ENCODE measurements at places on chromosomes 4 and X. TPM values are rescaled to one million over a fixed set of nuclear protein-coding genes. Genes with fewer than 3 reads are reported as not detected.

GRCh38 chrX:14352511-14352910, 176.8 kb upstream of the GLRA2 start:
- no peak for DNase-seq

DNA sequence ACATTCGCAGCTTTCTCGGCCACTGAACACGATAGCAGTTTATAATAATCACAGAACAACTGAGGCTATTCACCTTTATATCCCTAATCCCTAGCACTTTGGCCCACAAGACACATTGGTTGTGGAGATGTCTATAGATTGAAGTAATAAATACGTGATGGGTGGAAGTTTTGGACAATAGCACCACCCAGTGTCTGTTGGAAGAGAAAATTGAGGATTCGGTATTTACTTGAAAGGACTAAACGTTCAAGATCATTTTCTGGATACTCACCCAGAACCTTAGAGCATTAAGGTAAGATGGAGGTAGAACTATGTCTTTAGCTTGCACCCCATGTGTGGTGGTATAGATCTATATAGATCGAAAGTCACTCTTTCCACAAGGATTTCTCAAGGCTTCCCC, 787 bp upstream of the TMSB15A start:
- no peak for DNase-seq

- DNase-seq, result no peak
Measured at GRCh38 chr4:41455206-41455605, 82.8 kb upstream of the LIMCH1 start.

DNA sequence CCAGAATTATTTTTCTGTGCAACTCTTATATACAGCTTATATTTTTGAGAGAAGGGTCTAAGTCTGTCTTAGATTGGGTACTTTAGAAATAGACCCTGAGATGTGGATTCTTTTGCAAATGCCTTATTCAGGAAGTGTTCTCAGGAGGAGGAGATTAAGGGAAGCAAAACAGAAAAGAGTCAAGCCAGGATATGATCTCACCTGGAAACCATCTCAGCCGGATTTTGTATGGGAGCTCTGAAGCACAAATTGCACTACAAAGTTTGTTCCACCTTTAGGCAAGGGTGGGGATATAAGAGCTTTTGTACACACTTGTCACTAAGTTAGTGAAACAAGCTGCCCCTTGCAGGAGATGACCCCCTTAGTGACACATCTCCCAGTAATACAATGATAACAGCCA, 121.2 kb upstream of the GRPR start:
- no peak for DNase-seq

GRCh38 chr4:78235800-78236199, 178.7 kb downstream of the FRAS1 start:
- DNase-seq, result no peak

DNA sequence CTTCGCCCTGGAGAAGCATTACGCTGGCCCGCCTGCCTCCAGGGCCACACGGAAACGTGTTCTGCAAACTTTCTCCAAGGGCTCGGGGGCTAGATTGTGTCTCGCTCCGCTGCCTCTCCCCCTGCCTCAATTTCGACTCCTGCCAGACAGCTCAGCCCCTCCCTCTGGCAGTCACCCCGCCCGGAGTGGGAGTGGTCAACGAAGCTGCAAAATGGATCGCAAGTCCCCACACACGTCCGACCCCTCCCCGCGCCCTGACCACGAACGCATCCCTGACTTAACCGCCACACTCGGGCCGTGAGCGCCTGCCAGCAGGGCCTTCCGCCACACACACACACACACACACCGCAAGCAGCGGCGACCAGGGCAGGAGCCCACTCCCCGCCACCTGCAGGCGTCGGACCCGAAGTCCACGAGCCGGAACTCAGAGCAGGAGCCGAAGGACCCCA, 47.0 kb upstream of the NKAP start:
- DNase-seq, result no peak

GRCh38 chr4:32798471-32799159, 2078.4 kb downstream of the PCDH7 start:
- no peak for DNase-seq

- DNase-seq, result no peak
Measured at GRCh38 chrX:11678158-11678557, 12.4 kb upstream of the ARHGAP6 start.

- DNase-seq, result no peak
Measured at GRCh38 chr4:157300701-157301100, 80.2 kb downstream of the GRIA2 start.

DNA sequence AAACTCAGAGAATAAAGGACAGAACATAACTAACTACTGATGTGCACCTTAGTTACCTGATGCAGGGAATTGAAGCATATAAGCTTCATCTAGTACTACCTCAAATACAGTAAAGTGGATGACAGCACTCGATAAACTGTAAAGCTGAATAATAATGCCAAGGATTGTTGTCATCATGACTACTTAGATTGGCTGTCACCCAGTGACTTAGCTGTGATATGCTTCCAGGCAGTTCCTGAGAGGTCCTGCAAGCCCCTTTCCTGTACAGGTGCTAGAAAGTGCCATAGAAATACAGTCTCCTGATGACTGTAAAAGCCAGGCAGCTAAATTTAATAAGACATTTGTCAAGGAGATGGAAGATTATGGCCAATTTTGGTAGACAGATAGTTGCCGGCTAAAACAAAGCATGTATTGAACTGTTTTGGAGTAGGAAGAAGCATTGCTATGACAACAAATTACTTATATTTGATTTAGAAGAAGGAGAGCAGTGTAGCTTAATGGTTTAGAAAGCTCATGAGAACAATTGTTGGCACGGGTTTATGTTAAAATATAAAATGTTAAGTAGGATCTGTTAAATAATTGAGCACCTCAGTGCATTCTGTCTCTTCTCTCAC, 29.7 kb downstream of the TMEM164 start:
- no peak for DNase-seq

DNA sequence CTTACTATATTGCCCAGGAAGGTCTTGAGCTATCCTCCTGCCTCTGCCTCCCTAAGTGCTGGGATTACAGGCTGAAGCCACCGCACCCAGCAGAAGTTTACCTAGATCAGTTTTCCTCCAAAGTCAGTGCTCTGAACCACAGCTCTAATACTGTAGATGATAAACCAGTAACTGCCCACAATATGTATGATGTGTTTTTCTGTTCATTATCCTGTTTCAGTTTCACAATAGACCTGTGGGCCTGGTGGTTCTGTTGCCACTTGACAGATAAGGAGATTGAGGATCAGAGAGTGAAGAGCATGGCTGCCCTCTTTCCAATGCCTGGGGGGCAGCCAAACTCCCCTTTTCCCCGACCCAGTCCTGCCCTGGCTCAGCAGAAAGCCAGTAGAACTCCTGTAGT, 87.0 kb downstream of the EFNB1 start:
- no peak for DNase-seq

PABPC1L2B gene
- not detected for polyA plus RNA-seq
